SJCRH30 (cell line): ENCODE measurements at places on chromosomes 7 and 10.

- peak; percentile 92 for DNase-seq
These were observed 46.1 kb upstream of the ZMIZ1 start for GRCh38 chr10:79022565-79023230.

- DNase-seq: no peak
These were observed 202.1 kb upstream of the SMIM30 start for GRCh38 chr7:113320419-113320818.

DNA sequence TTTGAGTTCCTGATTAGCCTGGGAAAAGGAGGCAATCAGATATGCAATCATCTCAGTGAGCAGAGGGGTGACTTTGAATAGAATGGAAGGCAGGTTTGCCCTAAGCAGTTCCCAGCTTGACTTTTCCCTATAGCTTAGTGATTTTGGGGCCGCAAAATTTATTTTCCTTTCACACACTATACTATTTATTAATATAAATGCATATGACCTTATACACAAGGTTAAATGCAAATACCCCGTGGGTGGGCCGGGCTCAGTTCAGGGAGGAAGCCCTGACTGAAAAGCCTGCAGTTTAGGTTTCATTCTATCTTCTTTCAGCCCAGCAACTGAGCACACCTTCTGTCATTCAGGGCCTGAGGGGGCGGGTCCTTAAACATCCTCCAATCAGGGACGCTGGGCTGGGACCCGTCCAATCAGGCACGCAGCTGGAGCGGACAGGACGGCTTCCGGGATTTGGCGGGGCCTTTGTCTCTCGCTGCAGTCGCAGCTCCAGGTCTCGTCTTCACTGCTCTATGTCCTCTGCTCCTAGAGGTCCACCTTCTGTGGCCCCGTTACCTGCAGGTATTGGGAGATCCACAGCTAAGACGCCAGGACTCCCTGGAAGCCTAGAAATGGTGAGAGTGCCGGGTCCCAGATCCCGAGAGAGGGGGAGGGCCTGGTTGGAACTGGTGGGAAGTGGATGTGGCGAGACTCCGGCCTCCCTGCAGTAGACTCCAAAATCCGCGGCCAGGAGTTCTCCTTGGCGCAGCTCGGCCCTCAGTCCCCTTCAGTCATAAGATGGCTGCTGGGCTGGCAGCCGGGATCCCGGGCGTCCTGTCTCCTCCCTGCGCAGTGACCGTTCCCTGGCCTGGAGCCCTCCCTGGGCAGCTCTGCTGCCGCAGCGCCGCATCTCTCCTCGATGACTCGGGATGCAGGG, at the start of gene ZNF273:
TSS of gene ZNF273 (plus strand) at position 468 of the 916 bp plus-strand sequence. CDS start at position 513, 45 bp downstream.
- DNase-seq: peak; percentile 96

- DNase-seq: no peak
These were observed 33.1 kb downstream of the PRSS2 start for GRCh38 chr7:142803901-142804300.
